ENCODE measurements at places on chromosomes 2 and 18. TPM values are rescaled to one million over a fixed set of nuclear protein-coding genes. Genes with fewer than 3 reads are reported as not detected.

NDC80 gene
- total RNA-seq: not detected

DNA sequence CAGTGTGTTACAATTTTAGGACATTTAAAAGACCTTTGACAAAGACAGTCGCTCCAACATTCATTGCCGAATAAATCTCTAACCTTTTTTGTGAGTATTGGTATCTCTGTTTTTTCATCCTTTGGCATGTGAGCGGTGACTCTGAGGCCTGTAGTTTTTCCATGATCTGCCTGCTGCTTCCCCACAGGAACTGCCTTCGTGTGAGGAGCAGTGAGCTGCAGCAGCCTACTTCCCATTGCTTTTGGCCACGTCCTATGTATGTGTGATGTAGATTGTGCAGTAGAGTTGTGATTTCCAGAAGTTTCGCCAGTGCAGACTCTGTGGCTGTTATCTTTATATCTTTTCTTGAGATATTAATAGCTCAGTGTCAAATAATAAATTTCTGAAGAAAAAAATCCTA is 79.8 kb downstream of the UGGT1 start:
- DNase-seq: no peak

FAM124B gene
- total RNA-seq: 2.5 TPM

CYS1 gene
- total RNA-seq: 23.3 TPM

DNA sequence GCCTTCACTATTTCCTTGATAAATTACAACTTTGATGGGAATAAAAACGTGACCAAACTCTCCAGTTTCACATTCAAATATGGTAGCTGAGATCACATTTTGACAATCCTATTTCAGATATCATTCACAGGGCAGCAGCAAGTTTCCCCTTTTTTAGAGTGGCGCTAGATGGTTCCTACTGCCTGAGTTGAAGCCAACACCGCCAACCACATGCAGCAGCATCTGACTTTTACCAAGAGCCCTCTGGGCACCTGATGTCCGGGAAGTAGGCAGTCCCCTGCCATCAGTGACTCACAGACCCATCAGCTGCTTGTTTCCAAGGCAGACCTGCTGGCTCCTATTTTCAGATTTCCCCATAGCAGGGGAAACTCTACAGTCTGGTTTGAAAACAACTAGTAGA is 4.0 kb upstream of the MREG start:
- DNase-seq: no peak

- DNase-seq: no peak
These were observed 8.8 kb downstream of the PELI1 start for GRCh38 chr2:64135421-64135820.

MYOM1 gene
- 31.7 TPM for total RNA-seq

DNA sequence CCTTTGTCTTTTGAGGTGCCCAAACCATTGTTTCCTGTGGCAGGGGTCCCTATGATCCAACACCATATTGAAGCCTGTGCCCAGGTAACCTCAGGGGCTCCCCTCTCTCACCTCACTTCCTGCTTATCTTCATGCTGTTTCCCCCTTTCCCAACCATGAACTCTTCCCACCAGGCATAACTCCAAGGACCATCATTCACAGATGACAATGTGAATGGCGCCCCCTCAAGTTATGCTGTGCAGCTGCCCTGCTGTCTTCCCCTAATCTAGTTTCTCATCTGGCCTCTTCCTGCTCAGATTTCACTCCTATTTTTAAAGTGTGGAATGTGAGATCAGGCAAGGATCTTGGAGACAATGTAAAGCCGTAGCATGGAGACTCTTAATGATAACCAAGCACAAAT is 1.4 kb downstream of the GMPPA start:
- no peak for DNase-seq

POTEJ gene
- not detected for total RNA-seq

DNA sequence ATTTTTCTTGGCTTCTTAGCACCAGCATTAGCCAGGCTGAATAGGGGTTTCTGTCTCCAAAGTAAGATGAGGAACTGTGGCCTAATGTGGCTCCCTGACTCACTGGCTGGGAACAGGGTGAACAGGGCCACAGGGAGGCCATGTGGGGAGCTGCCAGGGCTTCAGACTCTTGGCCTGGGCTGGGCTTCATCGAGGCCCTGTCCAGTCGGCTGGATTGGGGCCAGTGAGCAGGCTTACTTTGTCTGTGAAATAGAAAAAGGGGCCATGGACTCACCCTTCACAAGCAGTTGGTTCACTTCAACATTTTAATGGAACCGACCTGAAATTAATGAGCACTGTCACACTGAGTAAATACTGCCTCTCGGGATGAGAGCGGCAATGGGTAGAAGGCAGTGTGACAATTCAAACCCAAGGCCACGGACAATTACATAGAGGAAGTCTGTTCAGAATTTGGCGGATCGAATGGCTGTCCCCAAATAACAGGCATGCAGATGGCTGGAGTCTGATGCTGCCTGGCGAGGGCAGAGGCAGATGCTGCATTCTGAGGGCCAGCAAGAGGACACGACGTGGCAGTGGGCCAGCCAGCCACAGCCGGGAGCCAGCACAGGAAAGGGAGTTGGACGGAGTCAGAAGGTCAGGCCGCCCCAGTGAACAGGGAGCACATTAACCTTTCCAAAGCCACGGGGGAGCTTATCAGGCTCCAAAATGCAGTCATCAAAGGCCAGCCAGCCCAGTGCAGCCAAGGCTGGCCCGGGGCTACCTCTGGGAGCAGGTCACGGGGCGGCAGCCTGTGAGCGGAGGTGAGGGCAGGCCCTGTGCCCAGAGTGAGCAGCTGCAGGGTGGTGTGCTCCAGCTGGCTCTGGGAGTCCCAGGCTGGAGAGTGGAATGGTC is 146.6 kb upstream of the REV1 start:
- DNase-seq: no peak

DNA sequence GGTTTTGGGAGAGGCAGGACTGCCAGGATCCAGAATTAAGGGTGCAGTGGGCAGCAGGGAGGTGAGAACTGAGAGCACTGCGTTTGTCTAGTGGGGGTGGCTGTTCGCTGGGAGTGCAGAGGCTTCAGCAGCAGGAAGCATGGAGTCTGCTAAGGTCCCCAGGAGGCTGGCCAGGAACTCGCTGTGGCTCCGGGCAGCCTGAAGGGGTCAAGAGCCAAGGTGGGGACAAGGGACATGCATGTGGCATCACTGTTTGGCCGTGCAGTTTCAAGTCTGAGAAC is 43.2 kb upstream of the SEMA4C start:
- no peak for DNase-seq

DNA sequence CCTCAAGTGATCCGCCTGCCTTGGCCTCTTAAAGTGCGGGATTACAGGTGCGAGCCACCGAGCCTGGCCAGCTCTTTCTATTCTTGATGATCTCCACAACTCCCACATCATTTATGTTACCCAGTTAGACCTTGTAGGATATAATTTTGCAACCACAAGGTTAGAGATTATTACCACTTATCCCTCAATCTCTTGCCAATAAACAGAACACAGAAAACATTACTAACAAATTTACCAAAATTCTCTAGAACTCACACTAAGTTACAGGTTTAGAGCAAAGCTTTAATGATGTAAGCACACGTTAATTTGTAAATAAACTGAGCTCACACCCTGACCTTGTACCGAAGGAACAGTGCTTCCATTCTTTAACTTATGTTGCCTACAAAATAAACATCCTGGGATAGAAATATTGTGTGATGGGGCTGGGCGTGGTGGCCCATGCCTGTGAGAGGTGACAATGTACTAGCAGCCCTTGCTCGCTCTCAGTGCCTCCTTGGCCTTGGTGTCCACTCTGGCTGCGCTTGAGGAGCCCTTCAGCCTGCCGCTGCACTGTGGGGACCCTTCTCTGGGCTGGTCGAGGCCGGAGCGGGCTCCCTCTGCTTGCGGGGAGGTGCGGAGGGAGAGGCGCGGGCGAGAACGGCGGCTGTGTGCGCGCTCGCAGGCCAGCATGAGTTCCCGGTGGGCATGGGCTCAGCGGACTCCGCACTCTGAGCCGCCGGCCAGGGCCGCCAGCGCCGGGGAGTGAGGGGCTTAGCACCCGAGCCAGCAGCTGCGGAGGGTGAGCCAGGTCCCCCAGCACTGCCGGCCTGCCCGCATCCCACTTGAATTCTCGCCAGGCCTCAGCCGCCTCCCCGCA is 42.1 kb upstream of the ITSN2 start:
- DNase-seq: no peak

SPDYA gene
- total RNA-seq: 1.2 TPM

GRHL1 gene
- 2.3 TPM for total RNA-seq
